ENCODE measurements at places on chromosomes 4 and X.

DNA sequence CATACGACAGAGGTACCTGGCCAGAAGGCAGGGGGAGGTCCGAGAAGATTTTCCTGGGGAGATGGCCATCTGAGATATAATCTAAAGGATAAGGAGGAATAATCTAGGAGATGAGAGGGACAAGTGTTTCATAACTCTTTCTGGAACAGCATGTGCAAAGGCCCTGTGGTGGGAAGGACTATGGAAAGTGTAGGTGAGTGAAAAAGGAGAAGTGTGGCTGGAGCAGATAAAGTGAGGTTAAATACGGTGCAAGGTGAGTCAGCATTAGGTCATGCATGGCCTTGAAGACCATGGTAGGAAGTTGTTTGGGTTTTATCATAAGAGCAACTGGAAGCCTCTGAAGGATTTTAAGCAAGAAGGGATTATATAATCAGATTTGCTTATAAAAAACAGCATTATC, 34.6 kb upstream of the MTM1 start:
- no peak for ATAC-seq

DNA sequence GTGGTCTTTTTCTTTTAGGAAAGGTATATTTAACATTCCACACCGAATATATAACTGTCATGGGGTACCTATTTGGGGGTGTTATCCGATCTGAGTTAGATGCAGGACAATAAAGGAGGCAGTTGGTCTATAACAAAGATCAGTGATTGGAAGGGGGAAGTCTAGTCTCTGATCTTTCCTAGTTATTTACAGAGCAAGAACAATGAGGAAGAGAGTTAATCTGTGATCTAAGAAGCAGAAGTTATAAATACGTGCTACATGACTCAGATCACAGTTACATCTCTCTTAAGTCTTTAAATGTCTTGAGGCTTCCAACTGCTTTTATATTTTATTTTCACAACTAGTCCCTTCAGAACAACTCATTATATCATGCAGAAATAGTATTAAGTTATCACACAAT, 33.2 kb upstream of the ARMCX4 start:
- ATAC-seq, result no peak

- ATAC-seq, result no peak
These were observed 7.3 kb upstream of the INTS6L start for GRCh38 chrX:135513130-135513515.

GRCh38 chr4:26484032-26484515, 6.2 kb downstream of the CCKAR start:
- no peak for ATAC-seq

DNA sequence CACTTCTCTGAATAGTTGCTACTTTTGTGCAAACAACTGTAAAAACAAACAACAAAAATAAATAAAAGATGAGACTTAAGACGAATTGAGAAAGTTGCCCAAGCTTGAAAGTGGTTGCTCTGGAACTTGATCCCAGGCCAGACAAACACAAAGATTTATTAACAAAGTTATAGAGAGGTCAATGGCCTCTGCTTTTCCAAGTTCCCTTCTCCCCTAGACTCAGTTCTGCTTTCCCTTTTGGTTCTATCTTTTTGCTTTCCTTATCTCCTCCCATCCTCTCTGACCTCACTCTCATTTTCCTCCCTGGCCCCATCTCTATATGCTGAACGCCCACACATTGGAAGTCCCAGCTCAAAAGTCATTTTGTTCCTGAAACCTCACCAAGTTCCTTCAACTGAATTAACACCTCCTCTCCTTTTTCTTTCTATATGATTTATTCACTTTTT, 82.7 kb downstream of the MXRA5 start:
- no peak for ATAC-seq

DNA sequence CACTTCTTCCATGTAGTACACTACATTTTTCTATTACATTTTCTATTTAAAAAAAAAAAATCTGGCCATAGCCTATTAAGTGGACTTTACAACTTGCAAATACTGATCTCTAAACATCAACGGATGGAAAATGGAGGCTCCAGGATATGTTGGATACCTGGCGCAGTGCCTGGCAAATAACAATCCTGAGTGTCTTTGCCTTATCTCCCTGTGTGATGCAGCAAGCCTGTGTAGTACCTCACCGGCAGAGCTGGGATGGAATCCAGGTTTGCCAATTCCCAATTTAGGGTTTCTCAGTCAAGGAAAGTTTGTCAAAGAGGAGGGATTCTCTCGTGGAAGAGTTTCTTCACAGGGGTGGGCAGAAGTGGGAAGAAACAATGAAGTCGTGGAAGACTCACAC, 93.2 kb downstream of the KDR start:
- no peak for ATAC-seq
